Stimulated activated CD8-positive, alpha-beta memory T cell treated with anti-CD3 and anti-CD28 coated beads, Interleukin-4, amount 100 ng/mL, for 4 hours (primary cell): ENCODE measurements at places on chromosomes 6 and 20.

GRCh38 chr20:35306931-35307517, 14.8 kb upstream of the FAM83C start:
- DNase-seq = no peak

GRCh38 chr6:53583451-53583850, 38.5 kb upstream of the GCLC start:
- no peak for DNase-seq

- DNase-seq = peak; percentile 24
Measured at GRCh38 chr20:33915726-33916331, 77.9 kb upstream of the RALY start.

DNA sequence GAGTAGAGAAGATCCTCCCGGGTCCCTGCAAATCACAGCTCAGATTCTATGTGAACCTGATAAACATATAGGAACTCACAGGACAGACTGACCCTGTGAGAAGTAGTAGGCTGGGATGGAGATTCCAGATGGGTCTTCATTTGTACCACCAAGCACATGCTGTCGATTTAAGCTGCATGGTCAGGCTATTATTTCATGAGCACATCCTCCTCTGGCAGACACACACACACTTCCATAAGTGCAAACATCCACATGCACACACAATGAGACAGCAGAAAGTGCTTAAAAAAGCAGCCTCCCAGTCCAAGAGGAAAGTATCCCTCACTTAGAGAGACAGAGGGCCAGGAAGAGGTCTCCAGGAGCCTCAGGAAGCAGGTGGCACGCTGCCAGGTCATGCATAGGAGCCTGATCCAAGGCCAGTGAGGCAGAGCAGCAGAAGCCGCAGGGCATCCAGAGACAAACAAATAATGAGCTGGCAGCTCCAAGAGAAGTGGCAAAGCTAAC, 131.8 kb downstream of the UNC5CL start:
- DNase-seq = no peak

- no peak for DNase-seq
Measured at GRCh38 chr20:41738604-41739206, 120.5 kb upstream of the CHD6 start.

DNA sequence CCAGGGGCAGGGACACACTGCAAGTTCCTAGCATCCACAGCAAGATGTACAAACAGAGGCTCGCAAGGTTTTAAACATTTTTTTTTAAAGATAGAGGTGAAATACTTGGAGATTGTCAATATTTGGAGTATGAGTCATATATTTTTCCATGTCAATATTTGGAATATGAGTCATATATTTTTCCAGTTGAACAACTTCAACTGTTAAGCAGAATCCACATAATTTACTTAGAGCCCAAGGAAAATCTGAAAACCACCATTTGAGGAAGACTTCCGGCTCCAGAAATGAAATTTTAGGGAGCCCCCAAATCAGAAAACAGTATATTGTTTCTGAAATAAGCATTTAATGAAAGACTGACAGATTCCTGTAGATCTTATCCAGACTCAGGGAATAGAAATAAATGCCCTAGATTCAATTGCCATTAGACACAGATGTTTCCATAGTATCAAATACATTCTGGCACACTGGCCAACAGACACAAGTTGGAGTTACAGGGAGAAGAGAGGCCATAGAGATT, 51.6 kb upstream of the FAM184A start:
- DNase-seq = no peak
